Spinal cord (tissue), 10 donors: ENCODE measurements at places on chromosomes 3 and 15. TPM values are rescaled to one million over a fixed set of nuclear protein-coding genes. Genes with fewer than 3 reads are reported as not detected.

Gene ROBO1
- 94.8 TPM for polyA plus RNA-seq

GRCh38 chr15:31488437-31489204, 162.0 kb downstream of the KLF13 start:
- H3K27me3 ChIP-seq, result no peaks in the 10 kb centered on the region
- H3K27ac ChIP-seq, result no peak overlapping the region
- no peak overlapping the region for H3K4me3 ChIP-seq
- peaks cover 21% of the 10 kb centered on the region for H3K4me1 ChIP-seq
- peak; percentile 52 for DNase-seq

GRCh38 chr3:111496894-111497559, 45.0 kb upstream of the CD96 start:
- no peaks in the 10 kb centered on the region for H3K4me1 ChIP-seq
- H3K27me3 ChIP-seq, result no peaks in the 10 kb centered on the region
- H3K36me3 ChIP-seq, result no peaks in the 10 kb centered on the region
- no peak overlapping the region for H3K27ac ChIP-seq
- H3K4me3 ChIP-seq, result no peak overlapping the region
- no peak for DNase-seq

- H3K36me3 ChIP-seq, result no peaks in the 10 kb centered on the region
- DNase-seq, result no peak
- no peaks in the 10 kb centered on the region for H3K4me1 ChIP-seq
These were observed 690.4 kb upstream of the NAALADL2 start for GRCh38 chr3:174168538-174169254.

- no peak overlapping the region for H3K4me3 ChIP-seq
- no peaks in the 10 kb centered on the region for H3K36me3 ChIP-seq
- no peaks in the 10 kb centered on the region for H3K27me3 ChIP-seq
- no peaks in the 10 kb centered on the region for H3K4me1 ChIP-seq
These were observed 5.2 kb upstream of the CD200R1 start for GRCh38 chr3:112980080-112980479.

Gene DNAH12
- polyA plus RNA-seq, result 6.1 TPM

Gene PATL2
- polyA plus RNA-seq, result 0.38 TPM
